Occipital lobe (tissue), 3 donors: ENCODE measurements at places on chromosomes 1 and 21. TPM values are rescaled to one million over a fixed set of nuclear protein-coding genes. Genes with fewer than 3 reads are reported as not detected.

Gene CSRP1
- total RNA-seq, result 16.8 TPM

Gene SYT2
- total RNA-seq, result 1.1 TPM

DNA sequence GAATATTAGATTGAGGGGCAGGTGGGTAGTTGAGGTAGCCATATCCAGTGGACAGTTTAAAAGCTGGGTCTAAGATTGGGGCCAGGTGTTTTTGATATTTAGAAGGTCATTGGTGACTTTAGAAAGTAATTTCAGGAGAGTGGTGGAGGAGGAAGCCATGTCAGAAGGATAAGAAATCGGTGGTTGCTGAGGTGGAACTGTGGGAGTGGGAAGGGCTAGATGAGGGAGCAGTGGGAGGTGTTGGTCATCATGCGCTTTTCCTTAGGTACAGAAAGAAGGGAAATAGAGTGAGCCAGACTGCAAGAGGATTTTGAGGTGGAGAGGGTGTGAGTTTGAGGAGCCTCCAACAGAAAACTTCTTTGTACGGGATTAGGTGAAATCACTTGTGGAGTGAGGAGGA, 7.2 kb downstream of the MTR start:
- no peak for DNase-seq

DNA sequence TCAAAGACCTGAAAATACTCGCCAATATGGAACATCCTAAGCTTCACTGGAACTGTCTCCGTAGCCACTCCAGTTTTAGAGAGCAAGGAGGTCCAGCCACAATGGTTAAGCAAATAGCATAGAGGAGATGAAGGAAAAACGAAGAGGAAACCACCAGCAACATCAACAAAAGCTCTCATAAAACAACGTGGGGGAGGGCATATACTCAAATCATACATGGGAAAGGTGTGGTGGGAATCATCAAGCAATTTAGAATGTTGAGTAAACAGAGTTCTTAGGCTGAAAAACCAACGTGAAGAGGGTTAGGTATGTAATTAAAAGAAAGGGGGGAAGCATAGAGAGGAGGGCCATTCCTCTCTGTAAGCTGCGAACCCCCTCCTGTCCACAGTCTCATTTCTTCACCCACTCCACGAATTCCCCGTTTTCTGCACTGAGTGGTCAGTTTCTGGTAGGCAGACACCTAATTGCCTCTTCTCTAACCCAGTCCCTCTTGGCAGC, 1.0 kb downstream of the TMEM59 start:
- no peak for DNase-seq

Gene ATP5PF
- 53.3 TPM for total RNA-seq

DNA sequence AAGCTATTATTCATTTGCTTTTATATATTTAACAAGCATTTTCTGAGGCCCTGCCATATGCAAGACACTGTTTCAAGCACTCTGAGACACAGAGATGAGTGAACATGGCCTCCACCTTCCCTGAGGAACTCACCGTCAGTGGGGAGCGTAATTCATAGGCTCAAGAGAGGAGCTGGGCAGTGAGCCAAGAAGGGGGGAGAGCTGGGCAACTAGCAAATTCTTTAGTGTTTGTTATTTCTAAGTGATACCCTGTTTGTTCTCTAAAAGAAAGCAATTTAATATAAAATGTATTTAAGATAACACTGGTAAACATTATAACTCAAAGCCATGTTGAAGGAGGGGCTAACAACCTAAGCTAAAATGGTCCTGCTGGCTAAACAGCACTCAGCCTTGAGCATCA, 119.2 kb upstream of the NGF start:
- no peak for DNase-seq

Gene CD34
- total RNA-seq, result 1.6 TPM
